ENCODE measurements at places on chromosomes 5 and 9.

- DNase-seq = no peak
These were observed 39.4 kb downstream of the SIL1 start for GRCh38 chr5:139158791-139159190.

DNA sequence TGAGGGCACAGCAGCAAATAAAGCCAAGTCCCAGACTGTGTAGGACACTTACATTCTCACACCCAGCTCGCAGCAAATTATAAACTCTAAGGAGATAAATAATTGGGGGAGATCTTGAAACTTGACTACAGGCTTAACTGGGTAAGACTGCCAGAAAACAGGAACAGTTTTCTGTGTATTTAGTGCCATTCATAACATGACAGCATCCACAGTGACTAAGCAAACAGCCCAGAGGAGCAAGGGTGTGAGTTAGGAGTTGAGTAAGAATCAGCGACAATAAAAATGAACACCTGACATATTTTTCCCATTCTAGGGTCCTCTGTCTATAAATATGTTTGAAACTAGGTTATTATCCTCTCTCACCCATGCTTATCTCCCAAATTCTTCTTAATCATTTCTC, 370.9 kb upstream of the WWC1 start:
- no peak for DNase-seq

DNA sequence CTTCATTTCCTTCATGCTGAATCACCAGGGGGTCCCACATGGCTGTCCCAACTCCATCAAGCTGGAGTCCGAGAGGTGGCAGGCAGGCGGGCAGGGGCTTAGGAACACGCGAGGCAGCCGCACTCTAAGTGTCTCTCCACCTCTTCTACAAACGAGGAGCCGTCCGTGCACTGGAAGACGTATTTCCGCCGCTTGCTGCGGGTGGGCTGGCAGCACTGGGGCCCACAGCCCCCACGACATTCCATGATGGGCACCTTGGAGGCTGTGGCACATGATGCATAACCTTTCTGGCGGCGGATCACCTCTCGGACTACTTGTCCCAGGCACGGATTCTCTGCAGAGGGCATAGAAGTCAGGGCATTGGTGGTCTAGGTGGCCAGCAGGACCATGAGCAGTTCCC, 87.2 kb upstream of the PANK3 start:
- no peak for DNase-seq

DNA sequence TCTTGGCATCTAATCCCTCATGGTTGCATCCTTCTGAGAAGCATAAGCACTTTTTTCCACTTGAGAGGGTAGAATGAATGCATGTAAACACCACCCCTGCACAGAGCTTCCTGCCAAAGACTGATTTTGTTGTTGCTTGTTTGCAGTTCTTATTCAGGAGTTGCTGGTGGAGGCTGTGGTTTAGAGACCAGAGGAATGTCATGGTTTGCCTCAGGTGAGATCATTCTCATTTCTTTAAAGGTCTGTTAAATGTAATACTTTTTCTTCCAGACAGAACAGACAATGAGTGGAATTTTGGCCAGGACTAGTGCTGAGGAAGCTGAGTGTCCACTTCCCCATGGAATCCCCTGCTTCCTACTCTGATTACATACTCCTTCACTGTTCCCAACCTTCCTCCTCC, 3.2 kb upstream of the TNC start:
- no peak for DNase-seq

DNA sequence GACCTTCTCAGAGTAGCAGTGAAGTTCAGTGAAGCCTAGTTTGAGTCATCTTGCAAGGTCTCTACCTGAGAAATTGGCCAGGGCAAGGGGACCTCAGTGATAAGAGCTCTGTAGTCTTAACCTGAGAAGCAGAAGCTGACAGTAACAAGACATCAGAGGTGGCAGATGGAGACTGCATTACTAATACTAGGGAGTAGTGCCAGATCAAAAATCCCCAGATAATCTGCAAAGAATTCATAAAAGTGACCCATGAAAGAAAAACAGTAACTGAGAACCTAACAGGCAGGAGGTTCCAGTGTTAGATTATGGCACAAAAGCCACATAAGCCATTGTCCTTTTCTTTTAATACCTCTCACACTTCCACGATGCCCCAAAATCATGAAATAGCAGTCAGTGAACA, 175.5 kb downstream of the MUSK start:
- DNase-seq = no peak

DNA sequence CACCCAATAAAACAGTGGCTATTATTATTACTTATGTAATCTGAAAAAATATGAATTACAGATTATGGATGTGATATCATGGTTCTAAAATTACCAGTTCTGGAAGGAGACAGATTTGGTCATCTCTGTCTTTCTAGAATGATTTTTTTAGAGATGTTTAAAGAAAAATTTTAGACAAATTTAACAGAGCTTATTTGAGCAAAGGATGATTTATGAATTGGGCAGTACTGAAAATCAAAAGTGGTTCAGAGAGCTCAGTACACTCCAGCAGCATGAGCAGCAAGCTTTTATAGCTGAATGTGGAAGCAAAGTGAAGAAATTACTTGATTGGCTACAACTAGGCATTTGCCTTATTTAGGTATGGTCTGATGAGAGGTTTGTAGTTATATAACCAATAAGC, 11.0 kb downstream of the CAST start:
- DNase-seq = no peak

- DNase-seq = no peak
These were observed 20.5 kb downstream of the GFI1B start for GRCh38 chr9:132998831-132999635.

GRCh38 chr5:24767086-24767485, 122.3 kb upstream of the CDH10 start:
- no peak for DNase-seq

DNA sequence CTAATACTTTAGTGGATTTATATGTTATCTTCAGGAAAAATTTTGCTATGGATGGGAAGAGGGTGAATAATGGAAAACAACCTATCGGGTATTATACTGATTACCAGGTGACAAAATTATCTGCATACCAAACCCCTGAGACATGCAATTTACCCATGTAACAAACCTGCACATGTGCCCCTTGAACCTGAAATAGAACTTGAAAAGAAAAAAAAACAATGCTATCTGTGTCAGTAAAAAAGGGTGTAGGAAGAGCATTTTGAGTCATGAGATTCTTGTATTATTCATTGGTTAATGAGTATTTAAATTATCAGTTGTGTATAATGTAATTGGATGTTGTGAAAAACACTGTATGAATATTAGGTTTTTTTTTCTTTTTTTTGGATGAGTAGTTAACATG, 75.4 kb downstream of the PRR16 start:
- no peak for DNase-seq

- DNase-seq = no peak
These were observed 132.5 kb downstream of the PPP2R2B start for GRCh38 chr5:146745931-146746577.

- DNase-seq = no peak
These were observed 264.4 kb downstream of the SYK start for GRCh38 chr9:91066042-91066415.
